ENCODE measurements at places on chromosomes 3 and 15.

DNA sequence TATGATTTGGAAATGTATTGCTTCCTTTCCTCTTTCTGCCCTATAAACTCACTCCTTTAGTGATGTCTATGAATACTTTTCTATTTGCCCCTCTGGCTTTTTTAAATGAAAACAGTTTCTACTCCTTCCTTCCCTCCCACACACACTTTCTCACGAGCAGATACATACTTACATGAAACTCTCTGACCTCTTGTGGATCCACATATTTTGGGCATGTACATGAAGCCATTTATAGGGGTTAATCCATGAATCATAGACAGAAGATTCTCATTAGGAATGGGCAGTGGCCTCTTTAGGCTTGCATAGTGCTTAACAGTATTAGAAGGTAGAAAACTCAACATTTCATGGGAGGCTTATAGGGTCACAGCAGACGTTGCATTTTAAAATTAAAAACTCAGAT lies 24.8 kb downstream of the ANAPC13 start:
- DNase-seq = no peak

DNA sequence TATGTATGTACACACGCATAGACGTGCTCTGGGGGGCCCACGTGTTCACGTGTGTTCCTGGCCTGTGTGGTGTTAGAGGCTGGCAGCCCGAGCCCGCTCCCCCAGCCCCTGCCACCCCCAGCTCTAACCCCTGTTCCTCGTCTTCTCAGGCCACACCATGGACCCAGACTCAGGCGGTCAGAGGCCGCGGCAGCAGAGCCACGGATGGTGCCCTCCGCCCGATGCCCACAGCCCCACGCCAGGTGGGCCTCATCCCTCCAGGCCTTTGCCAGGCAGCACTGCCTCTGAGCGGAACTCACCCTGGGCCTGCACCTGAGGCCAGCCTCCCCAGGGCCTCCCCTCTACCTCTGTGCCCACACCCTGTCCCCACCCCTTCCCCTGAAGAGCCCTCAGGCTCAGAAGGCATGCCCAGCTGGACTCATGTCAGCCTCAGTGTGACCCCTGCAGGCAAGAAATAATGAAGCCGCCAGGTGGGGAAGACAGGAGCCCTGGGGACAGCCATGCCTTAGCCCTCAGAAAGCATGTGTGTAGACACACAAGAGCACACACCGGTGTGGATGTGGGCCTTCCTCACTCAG lies 16.4 kb upstream of the GNAT1 start:
- no peak for DNase-seq

DNA sequence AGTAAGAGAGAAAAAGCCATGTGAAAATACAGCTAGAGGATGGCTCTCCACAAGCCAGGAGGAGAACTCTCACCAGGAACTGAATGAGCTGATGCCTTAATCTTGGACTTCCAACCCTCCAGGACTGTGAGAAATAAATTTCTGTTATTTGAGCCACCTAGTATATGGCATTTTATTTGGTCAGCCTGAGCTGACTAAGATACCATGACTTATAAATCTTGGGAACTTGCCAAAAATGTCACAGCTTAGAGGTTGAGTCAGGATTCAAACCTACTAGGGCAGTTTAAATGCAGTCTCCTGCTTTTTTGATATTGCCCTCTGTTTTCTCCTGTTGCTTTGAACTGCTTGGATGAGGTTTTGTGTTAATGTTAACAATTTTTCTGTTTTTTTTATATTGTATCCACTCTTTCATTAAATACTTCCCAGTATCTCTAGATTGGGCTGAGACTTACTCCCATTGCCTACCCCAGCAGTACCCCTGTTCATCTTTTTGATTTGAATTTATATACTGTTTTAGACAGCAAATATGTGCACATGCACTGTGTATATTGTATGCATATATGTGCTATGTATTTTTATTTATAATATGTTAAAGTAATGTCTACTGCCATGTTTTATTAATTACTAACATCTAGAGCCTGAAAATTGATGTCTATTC lies 1223.2 kb downstream of the OTOL1 start:
- no peak for DNase-seq

- DNase-seq = no peak
Observed at GRCh38 chr3:129919806-129920205, 26.3 kb upstream of the TMCC1 start.

GRCh38 chr15:78399091-78399490 lies 38.9 kb upstream of the IREB2 start:
- DNase-seq = no peak

DNA sequence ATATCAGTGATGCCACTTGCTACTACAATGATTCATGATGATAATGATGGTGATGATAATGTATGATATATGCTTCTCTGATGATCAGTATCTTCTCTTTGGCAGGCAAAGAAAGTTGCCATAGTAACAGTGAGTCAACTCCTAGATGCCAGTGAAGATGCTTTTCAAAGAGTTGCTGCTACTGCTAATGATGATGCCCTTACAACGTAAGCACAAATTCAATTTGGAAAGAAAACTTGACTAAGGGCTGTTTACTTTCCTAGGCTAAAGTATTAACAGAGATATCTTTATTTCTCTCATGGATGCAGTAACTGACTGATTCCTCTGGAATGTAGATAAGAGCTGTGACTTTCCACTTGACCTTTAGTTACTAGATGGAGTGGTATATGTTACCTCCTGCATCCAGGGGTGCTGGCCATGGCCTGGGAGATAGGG lies 27.8 kb downstream of the ADGRG7 start:
- no peak for DNase-seq
